ENCODE measurements at places on chromosomes 16 and 17.
A peak's percentile ranks its signal among the peaks of the same experiment; 100 is the strongest.

- no peak for DNase-seq
These were observed 235.8 kb upstream of the CDH8 start for GRCh38 chr16:62272035-62272434.

- no peak for DNase-seq
These were observed 194.9 kb upstream of the RBFOX1 start for GRCh38 chr16:7137560-7138330.

DNA sequence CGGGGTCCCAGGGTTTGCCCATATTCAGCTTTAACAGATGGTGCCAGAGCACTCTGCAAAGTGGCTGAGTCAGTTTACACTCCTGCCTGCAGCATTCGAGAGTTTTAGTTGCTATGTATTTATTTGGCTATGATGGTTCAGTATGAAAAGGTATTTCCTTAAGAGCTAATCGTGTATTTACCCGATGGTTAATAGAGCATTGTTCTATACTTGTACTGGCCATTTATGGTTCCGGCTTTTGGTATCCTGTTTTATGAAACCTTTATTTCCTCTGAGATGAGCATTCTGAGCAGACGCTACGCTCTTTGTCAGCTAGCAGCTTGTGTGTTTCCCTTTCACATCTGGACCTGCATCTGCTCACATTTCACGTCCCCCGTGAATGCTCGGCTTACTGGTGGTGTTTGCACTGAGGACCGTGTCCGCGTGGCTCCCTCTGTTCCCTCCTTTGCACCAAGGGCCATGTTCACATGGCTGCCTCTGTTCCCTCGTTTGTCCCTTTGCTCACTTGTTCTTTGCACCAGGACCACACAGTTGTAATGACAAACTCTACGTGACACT lies 149.1 kb upstream of the CHMP6 start:
- DNase-seq, result no peak

DNA sequence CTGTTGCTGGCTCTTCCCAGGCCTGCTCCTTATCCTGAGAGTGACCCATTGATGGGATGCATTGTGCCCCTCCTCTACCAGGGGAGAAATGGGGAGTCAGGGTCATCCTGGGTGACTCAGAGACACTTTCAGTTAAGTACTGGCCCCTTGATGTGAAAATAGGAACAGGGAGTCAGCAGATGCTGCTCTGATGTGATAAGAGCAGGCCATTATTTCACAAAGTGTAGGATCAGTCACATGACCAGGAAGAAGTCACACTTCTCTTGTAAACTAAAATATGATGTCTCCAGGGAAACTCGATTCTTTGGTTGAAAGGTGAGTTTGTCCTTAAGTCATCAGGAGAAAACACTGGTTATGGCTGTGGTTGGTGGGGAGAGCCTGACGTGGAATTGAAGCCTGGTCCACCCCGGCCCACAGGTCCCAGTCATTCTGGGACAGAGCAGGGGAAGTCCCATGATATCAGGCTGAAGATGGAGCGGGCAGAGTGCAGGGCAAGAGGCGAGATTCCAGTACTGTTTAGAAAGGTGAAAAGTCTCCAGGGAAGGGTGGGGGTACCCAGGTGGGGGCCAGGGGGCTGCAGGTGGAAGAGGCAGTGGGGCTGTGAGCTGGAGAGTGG lies 88.6 kb upstream of the NLRP1 start:
- no peak for DNase-seq

GRCh38 chr16:88879788-88880055 lies 13.3 kb upstream of the PABPN1L start:
- no peak for DNase-seq

GRCh38 chr17:58513965-58514769 lies at the start of gene MTMR4:
TSS of gene MTMR4 (minus strand) at chr17:58514638. CDS start at chr17:58514407, 231 bp downstream.
- DNase-seq, result peak; percentile 28

DNA sequence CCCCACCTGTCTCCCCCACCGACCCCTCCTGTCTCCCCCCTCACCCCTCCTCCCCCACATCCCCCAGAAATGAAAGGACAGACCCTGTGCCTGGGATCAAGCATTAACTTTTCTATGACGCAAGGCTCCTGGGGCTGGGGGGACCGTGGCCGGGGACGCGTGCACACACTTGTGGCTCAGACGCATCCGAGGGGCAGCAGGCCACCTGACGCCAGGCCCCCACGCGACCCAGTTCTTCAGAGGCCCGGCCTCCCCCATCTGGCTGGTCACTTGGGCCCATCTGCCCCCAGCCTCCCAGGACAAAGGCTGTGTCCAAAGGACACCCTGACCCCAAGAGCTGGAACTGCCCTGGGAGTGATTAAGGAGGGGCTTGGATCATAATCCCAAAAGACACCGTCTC lies 14.0 kb upstream of the PVALEF start:
- no peak for DNase-seq
